ENCODE measurements at places on chromosomes 11 and 22.

- DNase-seq = no peak
Observed at GRCh38 chr11:30254307-30255298, 23.8 kb downstream of the FSHB start.

DNA sequence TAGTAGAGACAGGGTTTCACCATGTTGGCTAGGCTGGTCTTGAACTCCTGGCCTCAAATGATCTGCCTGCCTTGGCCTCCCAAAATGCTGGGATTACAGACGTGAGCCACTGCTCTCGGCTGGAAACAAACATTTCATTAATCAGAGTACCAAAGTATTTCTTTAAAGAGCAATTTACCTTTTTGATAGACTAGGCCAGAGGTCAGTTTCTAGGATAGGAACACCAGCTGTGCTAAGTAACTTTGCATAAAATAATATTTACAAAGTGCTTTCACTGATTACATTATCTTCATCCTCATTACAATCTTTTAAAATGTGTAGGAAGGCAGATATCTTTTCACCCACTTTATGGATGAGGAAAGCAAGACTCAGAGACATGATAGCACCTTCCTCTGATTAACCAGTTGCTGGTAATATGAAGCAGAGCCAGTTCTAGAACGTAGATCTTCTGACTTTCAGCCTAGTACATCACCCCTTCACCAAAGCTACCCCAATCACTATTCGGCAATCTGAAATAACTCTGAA is 355.2 kb downstream of the SOX6 start:
- no peak for DNase-seq

DNA sequence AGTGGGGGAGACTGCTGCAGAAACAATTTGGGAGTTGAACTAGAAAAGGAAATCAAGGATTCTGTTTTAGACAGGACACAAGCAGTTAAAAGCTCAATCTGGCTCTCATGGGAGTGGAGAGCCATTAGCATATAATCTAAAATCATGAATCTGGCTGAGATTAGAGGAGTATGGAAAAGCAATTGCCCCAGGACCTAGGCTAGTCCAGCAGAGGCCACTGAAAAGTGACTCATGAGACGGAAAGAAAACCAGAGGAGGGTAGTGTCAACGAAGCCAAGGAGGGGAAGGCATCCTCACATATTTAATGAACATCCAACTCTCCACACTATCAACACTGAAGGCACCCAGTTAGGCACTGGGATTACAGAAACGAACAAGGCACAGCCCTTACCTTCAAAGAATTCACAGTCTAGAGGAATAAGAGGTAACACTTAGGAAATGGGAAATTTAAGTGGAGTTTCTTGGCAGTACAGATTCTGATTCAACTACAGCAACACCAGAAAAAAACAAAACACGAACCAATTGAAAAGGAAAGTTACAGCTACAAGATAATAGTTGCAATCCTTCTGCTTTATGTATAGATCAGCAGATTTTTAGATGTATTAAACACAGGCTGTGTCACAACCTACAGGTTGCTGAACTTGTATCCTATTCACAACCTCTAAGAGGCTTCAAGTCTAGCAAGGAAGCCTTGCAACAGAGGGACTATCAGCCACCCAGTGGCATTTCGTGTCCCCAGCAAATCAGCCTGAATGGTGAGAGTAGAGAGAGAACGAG is 43.7 kb upstream of the CHST1 start:
- DNase-seq = no peak

- DNase-seq = no peak
Observed at GRCh38 chr11:131422496-131422895, 52.1 kb downstream of the NTM start.

GRCh38 chr11:269146-269890 is 8.9 kb upstream of the NLRP6 start:
- DNase-seq = peak; percentile 63
